ENCODE measurements at places on chromosomes 7 and 10. TPM values are rescaled to one million over a fixed set of nuclear protein-coding genes. Genes with fewer than 3 reads are reported as not detected.

Gene IDI2
- not detected for total RNA-seq

Gene LRIT1
- not detected for total RNA-seq

Gene TAS2R60
- not detected for total RNA-seq

Gene CRCP
- 44.1 TPM for total RNA-seq

Gene EIF3B
- 269 TPM for total RNA-seq

Gene LIPM
- total RNA-seq = not detected

Gene ABCB4
- not detected for total RNA-seq
